NCI-H1105 treated with DMSO at 0.1 percent for 48 hours (cell line): ENCODE measurements at places on chromosomes 11 and 22.

- DNase-seq, result no peak
These were observed 269.4 kb downstream of the TMEM135 start for GRCh38 chr11:87307101-87307500.

DNA sequence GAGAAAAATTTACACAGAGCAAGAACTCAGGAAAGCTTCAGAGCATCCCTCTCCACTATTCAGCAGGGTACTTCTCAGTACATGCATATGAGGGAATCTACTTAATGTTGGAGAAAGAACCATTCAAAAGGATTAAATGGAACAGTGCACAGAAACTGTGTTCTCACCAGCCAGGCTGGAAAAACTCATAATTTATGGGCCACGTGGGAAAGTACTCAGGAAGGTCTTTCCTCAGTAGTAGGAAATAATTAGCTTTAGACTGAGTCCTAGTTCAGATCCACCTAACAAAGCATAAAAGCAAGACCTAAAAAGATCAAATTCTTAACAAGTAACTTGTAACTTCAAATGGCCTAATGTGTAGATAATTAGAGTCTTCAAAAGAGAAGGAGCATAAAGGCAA, 134.0 kb downstream of the FAM76B start:
- no peak for DNase-seq

DNA sequence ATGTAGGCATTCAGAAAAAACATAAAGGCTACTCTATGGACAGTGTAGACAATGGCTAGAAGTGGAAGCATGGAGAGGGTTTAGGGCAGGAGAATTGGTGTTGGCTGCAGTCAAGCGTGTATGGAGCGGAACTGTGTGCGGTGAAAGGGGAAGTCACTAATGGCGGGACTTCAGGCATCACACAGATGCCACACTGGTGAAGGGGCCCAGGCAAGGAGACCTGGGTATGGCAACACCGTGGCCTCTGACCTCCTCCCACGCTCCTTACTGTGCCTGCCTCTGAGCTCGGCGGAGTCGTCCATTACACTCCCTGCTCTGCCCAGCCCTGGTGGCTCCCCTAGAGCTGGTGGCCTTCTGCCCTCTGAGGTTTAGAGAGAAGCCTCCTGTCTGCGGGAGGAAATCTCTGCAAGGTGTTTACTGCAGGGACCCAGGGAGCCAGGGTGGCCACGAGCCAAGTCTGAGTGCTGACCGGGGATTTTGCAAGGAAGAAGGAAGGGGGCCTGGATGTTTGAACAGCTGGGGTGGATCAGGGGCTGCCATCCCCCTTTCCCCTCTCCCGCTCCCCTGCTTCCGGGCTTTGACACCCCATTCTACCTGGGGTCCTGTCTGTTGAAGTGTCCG, 75.1 kb upstream of the TSPAN18 start:
- DNase-seq, result no peak

GRCh38 chr11:91664521-91664920, 560.1 kb upstream of the FAT3 start:
- DNase-seq, result peak; percentile 49

GRCh38 chr11:127136438-127136837, 135.9 kb upstream of the KIRREL3 start:
- no peak for DNase-seq

DNA sequence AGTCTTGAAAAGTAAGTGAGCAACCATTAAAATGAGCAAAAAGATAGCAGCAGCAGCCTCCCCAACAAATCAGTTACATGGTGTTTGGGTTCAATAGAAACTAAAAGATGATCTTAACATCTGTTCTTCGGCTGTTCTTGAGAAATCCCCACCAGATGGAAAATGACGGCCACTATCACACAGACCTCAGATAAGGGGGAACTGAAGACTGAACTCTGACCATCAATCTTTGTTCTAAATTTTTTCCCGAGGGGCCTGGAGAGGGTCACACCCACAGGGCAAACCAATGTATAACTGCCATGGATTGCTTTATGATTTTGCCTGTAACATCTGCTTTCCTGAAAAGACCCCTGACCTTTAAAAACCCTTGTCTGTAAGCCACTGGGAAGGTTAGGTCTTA, 624.8 kb upstream of the KIRREL3 start:
- DNase-seq, result no peak

- no peak for DNase-seq
These were observed 1085.5 kb downstream of the BRD1 start for GRCh38 chr22:48742191-48742555.

GRCh38 chr11:25483915-25484635, 847.9 kb upstream of the ANO3 start:
- DNase-seq, result no peak

GRCh38 chr11:9053316-9054035, 37.9 kb downstream of the SCUBE2 start:
- DNase-seq, result no peak

DNA sequence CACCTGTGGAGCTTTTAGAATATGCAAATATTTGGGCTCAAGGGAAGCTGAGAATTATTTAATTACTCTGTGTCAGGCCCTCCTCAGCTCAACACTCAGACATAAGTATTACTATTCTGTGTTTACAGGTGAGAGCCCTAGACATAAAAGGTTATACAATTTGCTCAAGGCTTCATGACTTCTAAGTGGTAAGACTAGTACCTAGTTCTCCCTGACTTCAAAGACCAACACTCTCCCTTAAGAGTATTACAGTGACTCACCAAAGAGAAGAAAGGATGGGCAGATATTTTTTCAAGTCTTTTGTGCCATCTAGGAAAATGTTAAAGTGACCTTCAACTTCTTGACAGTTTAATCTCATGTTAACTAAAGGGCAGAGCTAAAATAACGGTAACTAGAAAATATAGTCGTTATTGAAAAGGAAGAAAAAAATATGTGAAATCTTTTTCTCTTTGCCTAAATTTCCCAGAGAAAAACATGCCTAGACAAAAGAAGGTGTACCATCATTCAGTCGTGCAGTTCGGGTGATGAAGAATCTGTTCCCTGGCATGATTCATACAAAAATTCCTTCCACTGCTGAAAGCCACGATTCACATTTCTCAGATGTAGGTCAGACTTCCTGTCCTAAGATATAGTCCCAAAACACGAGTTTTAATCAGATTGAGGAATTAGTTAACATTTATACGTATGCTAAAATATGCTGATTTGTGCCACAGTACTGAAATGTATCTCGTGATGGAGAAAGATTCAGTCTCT, 849.1 kb upstream of the API5 start:
- DNase-seq, result peak; percentile 22

DNA sequence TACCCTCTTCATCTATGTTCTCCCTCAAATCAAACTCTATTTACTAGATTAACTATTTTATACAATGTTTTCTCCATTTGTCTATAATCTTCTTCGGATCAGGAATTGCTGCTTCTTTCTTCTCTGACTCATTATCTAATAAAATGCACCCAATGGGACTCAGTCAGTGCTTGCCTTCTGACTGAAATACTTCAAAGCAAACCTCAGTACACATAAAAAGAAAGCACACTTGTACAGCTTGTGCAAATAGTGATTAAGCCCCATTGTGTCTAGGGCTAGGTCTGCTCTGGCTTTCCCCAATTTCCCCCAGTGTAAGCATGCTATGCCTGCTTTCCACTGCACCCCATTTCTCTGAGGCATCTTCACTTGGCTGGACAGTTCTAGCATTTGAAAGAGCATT, 118.6 kb upstream of the C11orf87 start:
- no peak for DNase-seq

GRCh38 chr22:36274531-36274930, 21.6 kb downstream of the APOL1 start:
- no peak for DNase-seq

- DNase-seq, result no peak
These were observed 71.3 kb downstream of the BBOX1 start for GRCh38 chr11:27111896-27112295.

GRCh38 chr22:49930596-49931412, 12.4 kb downstream of the CRELD2 start:
- peak; percentile 34 for DNase-seq

DNA sequence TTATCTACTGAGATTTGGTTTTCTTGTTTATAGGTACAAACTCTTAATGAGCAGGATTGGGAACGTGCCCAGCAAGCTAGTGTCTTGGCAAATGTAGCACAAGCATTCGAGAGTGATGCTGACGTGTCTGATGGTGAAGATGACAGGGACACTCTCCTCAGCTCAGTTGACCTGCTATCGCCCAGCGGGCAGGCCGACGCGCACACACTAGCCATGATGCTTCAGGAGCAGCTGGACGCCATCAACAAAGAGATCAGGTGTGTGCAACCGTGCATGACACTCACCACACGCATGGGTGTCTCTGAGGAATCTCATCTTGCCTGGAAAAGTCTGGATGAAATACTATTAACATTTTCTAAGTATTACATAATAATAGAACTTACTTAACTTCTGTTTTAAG, 54.7 kb upstream of the CTTN start:
- DNase-seq, result no peak

- no peak for DNase-seq
These were observed 82.2 kb upstream of the SEPTIN5 start for GRCh38 chr22:19631899-19632667.

DNA sequence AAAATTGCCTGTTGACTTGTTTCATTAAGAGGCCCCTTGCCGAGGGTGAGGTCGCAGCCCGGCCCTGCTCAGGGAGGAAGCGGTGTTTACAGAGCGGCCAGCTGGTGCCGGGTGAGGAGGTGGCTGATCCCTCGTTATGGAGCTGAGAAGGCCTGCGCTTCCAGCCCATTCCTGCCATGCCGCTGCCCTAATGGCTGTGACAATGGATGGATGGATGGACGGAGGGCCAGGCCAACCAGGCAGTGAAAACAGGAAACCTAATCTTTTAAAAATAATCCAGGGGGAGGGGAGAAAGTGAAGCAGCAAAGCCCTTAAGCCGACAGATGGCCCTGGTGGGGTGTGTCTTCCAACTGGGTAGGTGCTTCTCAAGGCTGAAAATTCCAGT, 38.5 kb downstream of the BCR start:
- DNase-seq, result peak; percentile 54

DNA sequence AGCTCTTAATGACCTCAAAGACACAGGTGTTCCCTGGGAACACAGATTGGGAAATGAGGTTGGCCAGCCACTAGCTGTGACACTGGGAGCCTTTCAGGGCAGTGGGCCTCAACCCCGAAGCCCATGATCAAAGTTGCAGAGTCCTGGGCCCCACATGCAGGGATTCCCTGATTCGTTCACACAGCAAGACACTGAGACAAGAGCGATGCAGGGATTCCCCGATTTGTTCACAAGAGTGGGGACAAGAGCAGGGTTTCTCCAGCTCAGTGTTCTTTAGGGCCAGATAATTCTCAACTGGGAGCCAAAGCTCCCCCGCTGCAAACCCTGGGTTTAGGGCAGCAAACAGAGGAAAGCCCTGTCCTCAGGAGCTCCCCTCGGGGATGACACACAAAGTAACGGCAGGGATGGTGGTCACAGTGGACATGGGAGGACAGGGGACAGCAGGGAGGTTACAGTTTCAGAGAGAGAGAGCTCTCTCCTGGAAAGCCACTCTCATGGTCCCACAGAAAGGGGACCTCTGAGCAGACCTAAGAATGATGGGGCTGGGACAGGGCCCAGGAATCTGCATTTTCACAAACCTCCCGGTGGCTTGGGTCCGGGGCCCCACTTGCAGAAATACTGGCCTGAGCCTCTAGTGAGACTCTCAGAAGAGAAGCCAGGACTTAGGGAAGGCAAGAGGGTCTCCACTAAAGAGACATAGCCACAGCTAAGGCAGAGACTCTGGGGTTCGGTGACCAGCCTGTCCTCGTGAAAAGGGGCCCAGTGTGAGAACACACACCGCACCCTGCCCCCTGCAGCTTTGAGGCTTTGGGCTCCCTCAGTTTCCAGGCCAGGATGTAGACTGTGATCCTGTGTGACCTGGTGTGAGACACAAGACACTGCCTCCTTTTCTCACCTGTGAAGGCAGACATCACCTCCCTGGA, 7.4 kb upstream of the GNAZ start:
- no peak for DNase-seq

- DNase-seq, result no peak
These were observed 571 bp downstream of the P2RX6 start for GRCh38 chr22:21015466-21016006.

GRCh38 chr11:65499713-65500386, 1.0 kb downstream of the MALAT1 start:
- DNase-seq, result peak; percentile 23

DNA sequence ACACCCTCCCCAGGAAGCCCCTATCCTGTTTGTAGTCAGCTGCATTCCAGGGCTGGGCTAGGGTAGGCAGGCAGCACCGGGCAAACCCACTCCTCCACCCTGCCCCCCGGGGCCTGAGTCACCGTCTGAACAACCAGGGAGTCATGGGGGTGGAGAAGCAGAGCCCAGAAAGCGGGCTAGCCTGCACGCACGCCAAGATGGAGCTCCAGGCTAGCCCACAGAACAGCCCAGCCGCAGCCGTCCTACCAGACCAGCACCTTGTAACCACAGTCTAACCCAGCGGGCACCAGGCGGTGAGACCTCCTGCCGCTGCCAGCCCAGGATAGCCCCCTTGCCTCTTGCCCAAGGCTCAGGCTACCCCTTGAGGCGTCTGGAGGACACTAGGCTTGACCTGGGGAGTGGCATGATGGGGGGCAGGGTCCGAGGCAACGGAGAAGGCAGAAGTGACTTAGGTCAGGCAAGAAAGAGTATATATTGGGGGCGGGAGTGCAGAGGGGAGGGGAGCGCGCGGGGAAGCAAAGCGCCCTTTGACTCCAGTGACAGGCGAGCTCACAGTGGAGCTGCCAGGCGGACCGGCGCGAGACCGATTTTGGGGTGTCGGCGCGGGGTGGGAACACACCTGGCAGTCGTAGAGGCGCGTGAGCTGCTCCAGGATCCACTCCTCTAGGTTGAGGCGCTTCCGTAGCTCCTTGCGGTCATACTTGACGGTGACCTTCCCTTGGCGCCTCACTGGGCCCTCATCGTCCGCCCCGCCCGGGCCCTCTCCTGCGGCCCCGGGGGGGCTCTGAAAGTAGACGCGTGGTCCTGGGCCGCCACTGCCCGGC, 734 bp downstream of the PPP1R14B start:
- peak; percentile 31 for DNase-seq

- DNase-seq, result no peak
These were observed 393.4 kb downstream of the MIAT start for GRCh38 chr22:27050771-27051170.

GRCh38 chr11:100675115-100675650, 11.9 kb upstream of the ARHGAP42 start:
- DNase-seq, result no peak

- no peak for DNase-seq
These were observed 10.5 kb downstream of the HEPHL1 start for GRCh38 chr11:94031625-94032024.

- DNase-seq, result no peak
These were observed 64.5 kb upstream of the LARGE1 start for GRCh38 chr22:33984656-33985285.

DNA sequence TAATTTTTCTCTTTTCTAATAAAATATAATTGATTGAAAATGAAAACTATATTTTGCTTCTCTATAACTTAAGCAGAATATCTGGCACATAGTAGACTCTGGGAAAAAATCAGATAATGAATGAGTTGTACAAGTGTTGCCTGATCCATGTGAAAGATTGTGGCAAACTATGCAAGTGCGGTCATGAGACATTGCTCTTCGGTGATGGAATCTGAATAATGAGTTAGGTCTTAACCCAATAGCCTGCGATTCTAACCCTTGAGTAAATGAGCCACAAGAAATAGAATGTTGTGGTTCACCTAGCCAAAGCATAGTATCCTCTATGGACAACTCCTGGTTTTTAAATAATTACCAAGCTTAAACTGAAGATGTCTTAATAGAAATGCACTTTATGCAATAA, 333.7 kb upstream of the LUZP2 start:
- DNase-seq, result no peak
